ENCODE measurements at places on chromosomes 3 and 15. TPM values are rescaled to one million over a fixed set of nuclear protein-coding genes. Genes with fewer than 3 reads are reported as not detected.

ADPRH gene
- 0.36 TPM for polyA plus RNA-seq

MRAS gene
- 59.1 TPM for polyA plus RNA-seq

FGF12 gene
- polyA plus RNA-seq = not detected

RASGRF1 gene
- polyA plus RNA-seq = 0.22 TPM

USP13 gene
- 15.2 TPM for polyA plus RNA-seq

GRCh38 chr3:72123908-72124441, 339.0 kb upstream of the PROK2 start:
- DNase-seq = peak; percentile 34

DNA sequence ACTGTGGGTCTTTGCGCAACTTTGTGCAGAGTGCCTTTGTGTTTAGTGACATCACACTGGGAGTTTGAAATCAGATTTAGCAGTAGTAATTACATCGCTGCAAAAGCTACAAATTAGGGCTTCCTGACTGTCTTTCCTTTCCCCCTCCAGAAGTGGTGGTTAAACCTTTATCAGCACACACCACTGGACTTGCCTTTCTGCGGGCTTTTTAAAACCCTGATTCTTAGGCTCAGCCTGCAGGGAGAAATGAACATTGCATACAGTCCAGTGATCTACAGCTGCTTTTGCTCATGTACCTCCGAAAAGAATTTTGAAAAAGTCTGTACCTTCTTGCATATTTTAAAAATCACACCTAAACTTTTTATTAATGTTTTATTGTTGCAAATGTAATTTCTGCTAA, 219.7 kb upstream of the NAALADL2 start:
- no peak for DNase-seq

DNA sequence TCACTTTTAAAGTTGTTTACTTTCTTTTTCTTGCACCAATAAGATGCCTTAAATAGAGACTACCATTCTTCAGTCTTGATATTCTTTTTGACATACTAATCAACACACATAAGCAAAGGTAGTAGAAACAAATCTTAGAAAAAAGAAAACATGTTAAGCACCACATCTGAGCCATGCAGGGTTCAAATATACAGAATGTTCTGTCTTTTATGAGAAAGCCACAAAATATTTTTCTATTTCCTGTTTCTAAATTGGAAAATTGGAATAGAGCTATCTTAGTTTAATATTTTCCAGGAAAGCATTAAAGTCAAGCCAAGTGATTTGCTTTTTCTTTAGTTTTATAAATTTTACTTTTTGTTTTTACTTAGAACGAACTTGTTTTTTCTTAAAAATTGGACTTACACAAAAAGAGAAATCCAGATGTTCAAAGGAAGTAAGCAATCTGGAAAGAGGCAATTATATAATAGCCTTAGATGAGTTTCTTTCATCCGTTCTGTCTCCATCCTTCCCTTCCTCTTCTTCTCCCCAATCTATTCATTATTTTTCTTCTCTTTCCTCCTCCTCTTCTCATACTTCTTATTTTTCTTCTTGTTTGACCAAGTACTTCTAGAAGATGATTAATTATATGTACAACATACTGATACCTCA, 731.7 kb downstream of the SQOR start:
- DNase-seq = no peak

GRCh38 chr3:15107075-15107947, 8.4 kb upstream of the RBSN start:
- DNase-seq = no peak

GRCh38 chr3:106083207-106083606, 214.4 kb upstream of the CBLB start:
- DNase-seq = no peak

GRCh38 chr15:40097968-40098476, 10.7 kb downstream of the BMF start:
- no peak for DNase-seq

DNA sequence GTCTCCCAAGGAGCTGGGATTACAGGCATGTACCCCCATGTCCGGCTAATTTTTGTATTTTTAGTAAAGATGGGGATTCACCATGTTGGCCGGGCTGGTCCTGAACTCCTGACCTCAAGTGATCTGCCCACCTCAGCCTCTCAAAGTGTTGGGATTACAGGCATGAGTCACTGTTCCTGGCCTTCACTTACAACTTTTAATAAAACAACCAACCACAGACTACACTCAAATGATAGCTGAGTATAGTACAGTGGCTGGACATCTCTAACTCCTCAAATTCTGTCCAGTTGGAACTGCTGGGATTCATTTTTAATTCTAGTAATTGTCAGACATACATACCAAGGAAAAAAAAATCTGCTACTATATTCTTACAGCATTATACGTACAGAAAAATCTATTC, 71.0 kb downstream of the PBRM1 start:
- DNase-seq = no peak

- DNase-seq = peak; percentile 59
Measured at GRCh38 chr15:73800662-73801345, 47.7 kb upstream of the INSYN1 start.

GRCh38 chr15:98682992-98683701, 34.8 kb downstream of the IGF1R start:
- no peak for DNase-seq

GRCh38 chr3:32383136-32383711, 8.4 kb upstream of the CMTM7 start:
- DNase-seq = no peak

GRCh38 chr3:144364737-144365136, 393.1 kb downstream of the DIPK2A start:
- no peak for DNase-seq

GRCh38 chr3:159169828-159170227, 368.0 kb downstream of the MFSD1 start:
- peak; percentile 45 for DNase-seq

- DNase-seq = no peak
Measured at GRCh38 chr3:195238586-195239118, 32.3 kb downstream of the XXYLT1 start.

GRCh38 chr3:9600597-9600996, 47.0 kb upstream of the LHFPL4 start:
- no peak for DNase-seq

DNA sequence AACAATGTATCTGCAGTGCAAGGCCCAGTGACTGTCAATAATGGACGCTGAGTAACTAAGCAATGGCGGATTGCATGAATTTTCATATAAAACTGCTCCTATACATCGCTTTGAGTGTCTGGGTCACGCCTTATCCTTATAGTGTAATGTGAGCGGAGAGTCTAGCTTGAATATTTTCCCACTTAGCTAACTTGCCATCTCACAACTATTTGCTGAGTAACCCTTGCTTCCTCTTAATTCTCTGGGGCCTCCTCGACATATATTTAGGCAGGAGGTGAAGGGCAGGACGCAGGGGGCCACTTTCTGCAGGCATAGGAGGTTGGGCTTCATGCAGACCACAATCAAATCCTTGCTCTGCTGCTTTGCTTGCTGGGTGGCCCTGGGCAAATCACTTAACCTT, 24.0 kb downstream of the ST8SIA2 start:
- DNase-seq = no peak

DNA sequence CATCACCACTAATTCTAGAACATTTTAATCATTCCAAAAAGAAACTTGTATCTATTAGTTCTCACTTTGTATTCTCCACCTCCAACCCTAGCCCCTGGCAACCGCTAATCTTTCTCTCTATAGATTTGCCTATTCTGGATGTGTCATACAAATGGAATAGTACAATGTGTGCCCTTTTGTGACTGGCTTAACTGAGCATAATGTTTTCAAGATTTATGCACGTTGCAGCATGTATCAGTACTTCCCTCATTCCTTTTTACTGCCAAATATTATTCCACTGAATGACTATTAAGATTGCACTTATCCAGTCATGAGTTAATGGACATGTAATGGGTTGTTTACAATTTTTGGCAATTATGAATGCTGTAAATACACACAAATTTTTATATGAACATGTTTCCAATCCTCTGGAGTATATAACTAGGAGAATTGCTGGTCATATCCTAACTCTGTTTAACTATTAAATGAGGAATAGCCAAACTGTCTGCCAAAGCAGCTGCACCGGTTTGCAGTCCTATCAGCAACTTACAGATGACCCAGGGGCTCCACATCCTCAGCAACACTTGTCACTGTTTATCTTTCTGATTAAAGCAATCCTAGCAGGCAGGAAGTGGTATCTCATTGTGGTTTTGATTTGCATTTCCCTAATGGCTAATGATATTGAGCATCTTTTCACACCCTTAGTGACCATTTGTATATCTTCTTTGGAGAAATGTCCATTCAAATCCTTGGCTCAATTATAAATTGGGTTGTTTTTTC, 42.9 kb downstream of the DCUN1D1 start:
- DNase-seq = no peak

DNA sequence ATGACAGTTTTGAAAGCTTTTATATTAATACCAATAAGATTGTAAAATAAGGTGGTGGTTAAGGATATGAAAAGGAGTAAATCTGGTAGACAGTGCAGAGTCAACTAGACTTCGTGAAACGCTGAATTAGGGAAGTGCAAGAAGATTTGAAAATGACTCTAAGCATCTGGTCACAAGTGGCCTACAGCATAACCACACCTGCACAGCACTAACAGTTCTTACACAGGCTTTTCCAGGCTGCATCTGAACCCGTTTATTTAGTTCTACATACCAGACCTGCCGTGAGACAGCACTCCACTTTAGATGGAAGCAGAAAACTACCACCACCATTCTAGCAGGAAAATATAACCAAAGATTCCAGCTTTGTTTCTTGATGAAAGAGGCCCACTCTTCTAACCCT, 1.9 kb downstream of the DMXL2 start:
- no peak for DNase-seq

GRCh38 chr15:71201477-71201876, 86.2 kb downstream of the THSD4 start:
- no peak for DNase-seq

DNA sequence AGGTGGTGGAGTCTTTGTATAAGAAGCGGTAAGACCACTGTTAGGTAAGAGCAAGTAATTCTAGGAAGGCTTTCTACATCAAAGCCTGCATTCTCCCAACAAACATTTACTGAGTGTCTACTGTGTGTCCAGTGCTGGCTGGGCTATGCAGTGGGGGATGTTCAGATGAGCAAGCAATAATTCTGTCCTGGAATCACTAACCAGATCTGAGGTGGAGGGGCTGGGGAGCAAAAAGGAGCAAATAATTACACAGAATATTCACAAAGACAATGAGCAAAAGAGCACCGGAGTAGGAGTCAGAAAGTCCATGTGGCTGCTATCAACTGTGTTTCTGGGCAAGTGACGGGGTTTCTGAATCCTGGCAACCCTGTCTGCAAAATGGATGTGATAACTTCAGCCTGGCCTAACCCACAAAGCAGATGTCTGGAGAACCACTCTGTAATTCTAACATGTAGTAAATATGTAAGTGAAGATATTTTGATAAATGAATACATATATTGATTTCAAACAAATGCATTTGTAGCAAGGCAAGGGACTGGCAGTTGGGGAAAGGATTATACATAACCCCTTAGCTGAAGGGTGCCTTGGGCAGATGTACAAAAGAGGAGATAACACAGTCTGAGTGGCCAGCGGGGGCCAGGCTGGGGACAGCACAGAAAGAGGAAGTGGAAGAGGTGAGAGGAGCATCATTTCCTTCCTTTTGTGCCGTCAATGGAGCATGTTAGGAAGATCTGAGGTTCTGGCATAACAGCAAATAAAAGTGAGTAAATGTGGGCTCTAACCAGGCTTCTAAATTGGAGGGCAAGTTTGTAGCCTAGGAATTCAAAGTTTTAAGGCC, 28.8 kb downstream of the CYP8B1 start:
- DNase-seq = no peak

- no peak for DNase-seq
Measured at GRCh38 chr15:90248789-90249202, 560 bp upstream of the TTLL13 start.

DNA sequence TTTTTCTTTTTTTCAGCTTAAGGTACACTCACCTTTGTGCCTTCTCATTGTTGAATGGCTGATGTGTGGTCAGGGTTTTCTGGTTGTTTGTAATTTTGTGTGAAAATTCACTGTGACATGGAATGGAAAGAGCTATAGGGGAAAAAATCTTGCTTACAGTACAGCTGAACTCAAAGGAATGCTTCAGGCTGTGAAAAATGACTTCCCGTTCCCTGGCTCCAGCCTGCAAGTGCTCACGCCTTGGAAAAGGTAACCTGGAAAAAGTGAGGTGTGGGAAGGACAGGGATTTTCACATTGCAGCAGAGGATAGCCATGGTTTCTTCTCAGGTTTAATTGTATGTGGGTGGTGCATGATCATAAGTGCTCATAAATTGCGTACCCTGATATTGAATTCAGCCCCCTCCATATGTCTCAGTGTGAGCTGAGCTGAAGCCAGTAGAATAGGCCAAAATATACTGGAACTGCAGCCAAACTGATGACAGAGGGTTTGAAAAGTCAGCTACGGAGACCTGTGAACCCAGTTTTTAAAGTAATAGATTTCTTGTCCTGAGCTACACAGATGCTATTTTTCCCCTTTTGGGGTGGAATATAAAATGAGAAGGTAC, 228.7 kb upstream of the RASGRP1 start:
- no peak for DNase-seq

DNA sequence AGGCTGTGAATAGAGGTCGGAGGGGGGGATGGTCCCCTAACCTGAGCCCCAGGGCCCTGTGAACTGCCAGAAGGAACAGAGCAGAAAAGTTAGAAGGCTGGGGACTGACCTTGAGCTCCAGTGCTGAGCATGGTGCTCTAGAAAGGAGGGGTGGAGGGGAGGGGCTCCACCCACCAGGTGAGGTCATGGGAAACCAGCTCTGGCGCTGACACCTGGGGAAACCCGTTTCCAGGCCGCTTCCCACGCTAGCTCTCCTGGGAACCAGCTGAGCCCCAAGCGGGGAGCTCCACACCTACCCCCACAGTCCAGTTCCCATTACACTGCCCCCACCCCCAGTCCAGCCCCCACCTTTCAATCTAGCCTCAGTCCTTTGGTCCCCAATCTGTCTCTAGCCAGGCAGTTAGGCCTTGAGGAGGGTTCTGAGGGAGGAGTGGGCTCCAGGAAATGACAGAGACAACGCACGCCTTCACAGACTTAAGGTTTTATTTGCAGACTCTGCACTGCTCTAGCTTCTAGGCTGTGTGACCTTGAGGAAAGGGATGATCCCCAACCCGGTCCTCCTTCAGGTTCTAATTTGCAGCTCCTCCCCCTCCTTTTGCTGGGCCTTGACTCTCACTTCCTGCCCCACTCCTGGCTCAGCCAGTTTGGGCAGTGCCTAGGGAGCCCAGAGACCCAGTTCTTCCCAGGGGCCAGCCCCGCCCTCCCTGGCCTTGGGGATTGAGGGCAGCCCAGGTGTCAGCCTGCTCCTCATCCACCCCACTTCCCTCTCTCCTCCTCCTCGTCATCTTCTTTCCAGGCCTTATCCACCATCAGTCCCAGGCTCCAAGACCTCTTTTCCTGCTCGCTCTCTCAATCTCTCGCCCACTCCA, 2.1 kb downstream of the RHOV start:
- no peak for DNase-seq
